Activated CD4-positive, alpha-beta T cell treated with anti-CD3 and anti-CD28 coated beads for 24 hours (primary cell): ENCODE measurements at places on chromosomes 12 and 14.

DNA sequence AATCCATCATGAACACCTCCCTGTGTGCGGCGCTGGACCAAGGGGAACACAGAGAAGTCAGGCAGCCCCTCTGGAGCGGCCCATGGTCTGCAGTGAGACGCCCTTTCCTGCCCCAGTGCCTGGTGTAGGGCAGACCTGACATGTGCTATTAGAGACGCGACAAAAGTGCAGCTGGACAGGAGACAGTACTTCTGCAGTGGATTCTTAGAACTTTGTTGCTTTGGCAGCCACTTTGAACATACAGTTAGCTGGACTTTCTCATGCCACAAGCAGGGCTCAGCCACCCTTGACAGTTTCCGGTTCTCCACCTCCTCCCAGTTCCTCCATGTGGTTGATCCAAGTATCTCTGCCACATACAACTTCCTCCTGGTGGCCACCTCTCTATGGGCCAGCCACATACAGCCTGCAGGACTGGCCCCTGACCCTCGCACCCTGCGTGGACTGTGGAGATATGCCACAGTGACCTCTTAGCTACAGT lies 45.9 kb downstream of the LGMN start:
- no peak for DNase-seq

DNA sequence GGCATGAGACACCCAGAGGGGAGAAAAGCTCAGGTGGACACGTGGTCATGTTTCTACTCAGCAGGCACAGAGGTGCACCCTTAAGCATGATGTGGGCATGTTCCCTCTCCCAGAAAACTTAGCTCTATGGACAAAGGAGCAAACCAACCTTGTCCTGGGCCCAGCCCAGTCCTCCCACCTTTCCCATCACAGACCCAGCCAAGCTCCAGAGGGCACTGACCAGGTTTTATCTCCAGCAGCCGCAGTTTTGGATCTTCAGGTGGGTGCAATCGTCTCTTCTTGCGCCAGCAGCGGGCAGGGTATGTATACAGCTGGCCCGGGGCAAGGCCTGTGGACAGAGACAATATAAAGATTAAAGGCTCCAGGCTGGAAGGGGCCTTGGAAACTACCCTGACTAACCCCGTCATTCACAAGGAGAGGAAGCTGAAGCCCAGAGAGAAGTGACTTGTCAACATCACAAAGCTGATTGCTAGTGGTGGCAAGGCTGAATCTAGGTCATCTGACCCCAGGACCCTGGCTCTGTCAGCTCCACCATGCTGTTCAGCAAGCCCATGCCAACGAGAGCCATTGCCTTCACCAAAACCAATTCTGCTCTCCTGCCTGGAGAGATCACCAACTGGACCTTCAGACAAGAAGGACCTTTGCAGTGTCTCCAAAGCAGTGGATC lies 140.7 kb downstream of the DPF3 start:
- DNase-seq = no peak

DNA sequence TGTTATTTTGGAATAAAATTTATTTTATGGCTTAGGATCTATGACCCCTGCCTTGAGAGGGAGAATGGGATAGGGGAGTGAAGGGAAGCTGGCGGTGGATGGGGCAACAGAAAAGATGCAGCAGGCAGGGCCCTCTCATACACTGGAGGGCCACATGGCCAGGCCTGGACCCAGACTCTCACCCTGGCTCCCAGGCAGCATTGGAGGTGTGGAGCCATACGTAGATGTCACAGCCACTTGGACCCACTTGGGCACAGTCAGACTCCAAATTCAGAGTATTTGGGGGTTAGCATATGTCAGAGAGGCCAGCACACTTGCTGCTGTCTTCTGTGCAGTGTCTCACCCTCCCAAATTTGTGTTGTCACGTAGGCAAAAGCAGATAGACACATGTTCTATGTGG lies 6.5 kb downstream of the NAB2 start:
- DNase-seq = no peak

DNA sequence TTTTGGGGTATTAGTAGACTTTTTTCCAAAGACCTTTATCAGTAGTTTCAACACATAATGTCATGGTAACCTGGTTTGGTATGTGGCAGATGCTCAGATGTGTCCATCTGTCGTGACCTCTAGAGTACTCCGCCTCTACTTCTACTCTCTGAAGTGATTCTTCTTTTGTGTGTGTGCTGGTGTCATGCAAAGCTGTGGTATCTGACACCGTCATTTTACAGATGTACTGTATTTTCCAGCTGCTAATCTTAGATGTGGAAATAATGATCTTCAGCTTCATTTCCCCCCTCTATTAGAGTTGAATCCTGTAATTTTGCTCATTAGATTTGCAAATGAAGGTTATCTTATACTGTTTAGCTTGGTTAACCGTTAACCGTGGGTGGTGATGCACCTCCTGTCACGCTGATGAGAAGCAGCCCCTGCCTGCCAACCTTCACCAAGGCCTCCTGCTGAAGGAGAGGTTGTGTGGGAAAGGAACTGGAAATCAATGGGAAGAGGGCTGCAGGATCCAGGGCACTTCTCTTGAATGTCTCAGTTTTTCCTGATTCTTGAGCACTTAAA lies 222.4 kb upstream of the AMIGO2 start:
- no peak for DNase-seq

GRCh38 chr12:85017133-85017532 lies 18.9 kb downstream of the TSPAN19 start:
- DNase-seq = no peak

DNA sequence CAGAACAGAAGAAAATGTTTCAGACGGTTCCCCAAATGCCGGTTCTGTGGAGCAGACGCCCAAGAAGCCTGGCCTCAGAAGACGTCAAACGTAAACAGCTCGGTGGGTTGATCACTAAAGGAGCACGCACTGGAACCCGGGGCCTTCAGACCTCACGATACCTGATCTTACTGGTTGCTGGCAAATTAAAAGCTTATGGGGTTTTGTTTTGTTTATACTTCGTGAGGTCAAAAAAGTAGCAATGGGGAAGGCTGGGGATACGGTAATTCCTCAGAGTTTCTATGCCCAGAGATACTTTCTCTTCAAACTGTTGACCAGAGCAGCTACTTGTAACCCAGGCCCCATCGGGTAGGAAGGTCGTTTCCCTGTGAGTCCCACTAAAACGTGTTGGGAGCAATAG lies 1.7 kb downstream of the CDKN1B start:
- DNase-seq = no peak

DNA sequence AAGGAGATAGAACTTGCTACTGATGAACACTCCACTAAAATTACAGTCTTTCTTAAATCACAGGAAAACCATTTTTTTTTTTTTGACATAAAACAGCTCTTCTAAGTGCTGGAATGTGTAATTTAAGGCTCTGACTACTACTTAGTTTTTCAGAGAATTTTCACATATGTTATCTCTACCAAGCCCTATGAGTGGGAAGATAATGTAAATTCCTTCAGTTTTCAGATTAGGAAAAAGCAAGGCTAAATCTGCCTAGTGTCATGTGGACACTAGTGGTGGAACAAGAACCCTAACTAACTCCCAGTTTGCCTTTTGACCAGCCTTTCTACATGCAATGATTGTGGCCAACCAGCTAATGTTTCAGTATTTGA lies 37.3 kb upstream of the CSRP2 start:
- no peak for DNase-seq

DNA sequence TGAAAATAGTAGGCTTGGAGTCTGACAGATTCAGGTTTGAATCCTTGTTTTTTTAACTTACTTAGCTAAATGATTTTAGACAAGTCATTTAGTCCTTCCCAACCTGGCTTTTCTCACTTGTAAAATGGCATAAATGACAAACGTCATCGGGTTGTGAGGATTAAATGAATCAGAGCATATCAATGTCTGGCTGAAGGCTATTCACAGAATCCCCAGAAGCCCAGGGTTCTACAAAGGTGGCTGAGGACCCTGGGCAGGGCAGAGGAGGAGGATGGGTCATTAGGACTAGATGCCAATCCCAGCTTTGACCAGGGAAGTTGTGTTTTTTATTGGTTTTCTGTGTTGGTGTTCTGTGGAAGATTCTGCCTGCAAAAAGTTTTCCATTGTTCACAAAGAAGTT lies 7.6 kb upstream of the PTPRB start:
- no peak for DNase-seq

- DNase-seq = no peak
These were observed 234.1 kb upstream of the PLXNC1 start for GRCh38 chr12:93914281-93914680.

DNA sequence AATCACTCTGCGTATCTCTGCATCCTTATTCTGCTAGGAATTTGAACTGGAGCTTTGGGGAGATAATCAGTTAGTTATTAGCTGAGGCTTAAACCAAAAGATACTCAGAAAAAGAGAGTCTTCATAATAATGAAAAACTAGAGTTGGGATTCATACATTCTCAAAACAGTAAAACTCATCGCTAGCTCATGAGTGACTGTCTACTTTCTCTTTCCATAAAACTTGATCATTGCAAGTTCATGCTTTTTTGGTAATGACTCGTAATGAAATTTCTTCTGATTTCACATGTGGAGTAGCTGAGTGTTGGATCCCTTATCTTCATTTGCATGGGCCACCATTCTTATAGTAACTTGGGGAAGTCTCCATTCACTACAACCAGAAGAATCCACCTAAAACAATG lies 397.7 kb downstream of the PDZRN4 start:
- DNase-seq = no peak

GRCh38 chr14:25431211-25432076 lies 381.5 kb upstream of the STXBP6 start:
- DNase-seq = no peak

DNA sequence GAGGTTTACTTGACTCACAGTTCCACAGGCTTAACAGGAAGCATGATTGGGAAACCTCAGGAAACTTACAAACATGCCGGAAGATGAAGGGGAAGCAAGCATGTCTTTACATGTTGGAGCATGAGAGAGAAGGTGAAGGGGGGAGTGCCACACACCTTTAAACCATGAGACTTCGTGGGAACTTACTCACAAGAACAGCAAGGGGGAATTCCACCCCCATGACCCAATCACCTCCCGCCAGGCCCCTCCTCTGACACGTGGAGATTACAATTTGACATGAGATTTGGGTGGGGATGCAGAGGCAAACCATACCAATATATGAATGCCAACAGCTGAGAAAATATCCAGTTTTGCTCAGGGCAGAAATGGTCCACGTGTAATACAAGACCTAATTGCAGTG lies 518.6 kb downstream of the VRK1 start:
- DNase-seq = no peak

DNA sequence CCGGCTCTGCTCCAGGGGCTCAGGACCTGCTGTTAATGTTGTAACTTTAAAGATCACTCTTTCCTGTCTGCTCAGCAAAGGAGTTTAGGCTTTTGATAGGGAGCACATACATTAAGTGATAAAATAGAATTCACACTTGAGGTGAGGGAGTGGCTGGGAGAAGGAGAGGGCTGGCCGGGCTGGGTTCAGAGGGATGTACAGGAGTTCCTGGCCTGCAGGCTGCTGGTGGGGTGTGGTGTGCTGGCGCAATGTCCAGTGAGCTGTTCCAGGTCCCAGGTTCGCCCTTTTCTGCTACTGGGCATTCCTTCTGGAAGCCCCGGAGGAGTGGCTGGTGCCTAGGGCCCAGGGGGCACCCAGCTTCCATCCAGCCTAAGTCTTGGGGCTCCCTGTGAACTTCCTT lies 17.8 kb downstream of the KIF26A start:
- no peak for DNase-seq

DNA sequence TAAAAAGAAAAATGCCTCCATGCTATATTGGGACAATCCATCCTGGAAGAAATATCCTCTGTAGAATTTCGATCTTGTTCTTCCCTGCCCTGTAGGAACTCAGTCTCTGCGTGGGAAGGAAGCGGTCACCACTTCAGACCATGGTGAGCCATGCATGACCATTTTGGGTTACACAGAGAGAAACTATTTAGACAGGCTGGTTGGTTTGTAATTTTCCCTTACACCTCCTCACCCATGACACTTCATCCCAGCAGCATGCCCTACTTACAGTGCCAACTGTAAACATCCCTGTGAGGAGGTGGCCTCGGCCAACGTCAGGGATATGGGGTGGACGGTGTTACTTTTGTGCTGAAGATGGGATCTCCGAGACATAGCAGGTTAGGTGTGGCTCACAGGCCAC lies 121.4 kb downstream of the SMOC1 start:
- DNase-seq = no peak

DNA sequence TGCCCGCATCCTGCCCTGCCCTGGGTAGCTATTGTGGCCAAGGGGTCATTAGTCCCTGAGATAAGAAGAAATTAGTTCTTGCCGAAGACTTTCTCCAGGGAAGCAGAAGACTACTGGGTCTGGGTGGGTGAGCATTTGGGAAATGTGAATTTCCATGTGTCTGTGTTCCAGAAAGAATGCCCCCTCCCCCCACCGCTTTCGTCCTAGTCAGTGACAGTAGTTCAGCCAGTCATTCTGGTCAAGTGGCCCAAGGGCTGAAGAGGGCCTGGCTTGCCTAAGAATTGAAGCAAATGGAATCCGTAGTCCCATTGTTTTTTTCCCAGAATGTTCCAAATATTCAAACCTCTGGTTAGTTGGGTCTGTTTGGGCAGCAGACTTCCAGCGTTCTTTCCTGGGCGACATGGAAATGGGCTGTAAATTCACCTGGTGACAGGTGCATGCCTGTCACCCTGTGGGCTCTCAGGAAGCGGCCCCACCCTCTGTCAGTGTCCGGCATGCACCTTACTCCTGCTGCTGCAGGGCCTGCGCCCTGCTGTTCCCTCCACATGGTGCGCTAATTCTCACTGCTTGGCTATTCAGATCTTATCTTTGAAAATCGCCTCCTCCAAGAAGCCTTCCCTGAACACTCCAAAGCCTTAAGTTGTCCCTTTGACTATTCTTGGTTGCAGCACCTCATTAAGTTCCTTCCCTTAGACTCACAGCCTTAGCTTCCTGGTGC lies 1.4 kb upstream of the RFLNA start:
- DNase-seq = no peak

DNA sequence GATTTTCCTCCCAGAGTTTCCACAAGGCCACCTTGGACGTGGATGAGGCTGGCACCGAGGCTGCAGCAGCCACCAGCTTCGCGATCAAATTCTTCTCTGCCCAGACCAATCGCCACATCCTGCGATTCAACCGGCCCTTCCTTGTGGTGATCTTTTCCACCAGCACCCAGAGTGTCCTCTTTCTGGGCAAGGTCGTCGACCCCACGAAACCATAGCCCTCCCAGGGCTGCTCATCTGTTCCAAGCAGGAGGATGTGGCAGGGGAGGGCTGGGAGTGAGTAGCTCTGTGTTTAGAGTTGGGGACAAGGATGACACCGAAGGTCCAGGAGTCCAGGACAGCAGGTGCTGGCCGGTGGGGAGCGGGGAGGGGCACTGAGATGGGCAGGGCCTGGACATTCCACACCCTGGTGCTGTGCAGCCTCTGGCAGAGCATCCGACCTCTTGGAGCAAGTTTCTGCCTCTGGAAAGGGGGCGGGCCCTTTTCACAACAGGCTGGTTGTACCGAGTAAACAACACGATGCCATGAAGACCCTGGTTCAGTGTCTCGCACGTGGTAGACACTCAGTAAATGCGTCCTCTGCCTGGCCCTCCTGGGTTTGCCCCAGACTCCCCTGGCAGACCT lies 8.2 kb downstream of the SERPINA4 start:
- no peak for DNase-seq

- no peak for DNase-seq
These were observed 45.9 kb downstream of the NOC4L start for GRCh38 chr12:132190012-132190755.

- no peak for DNase-seq
These were observed at the start of gene SLC38A4 for GRCh38 chr12:46825591-46826414. Gene SLC38A4, minus strand, starts transcription at chr12:46825997. Its CDS starts 32,926 bp downstream, at chr12:46793071.

GRCh38 chr14:23307687-23308644 lies 1.3 kb downstream of the BCL2L2 start:
- no peak for DNase-seq
